ENCODE measurements at places on chromosomes 2 and 18.

- peak; percentile 81 for DNase-seq
Measured at GRCh38 chr2:120669121-120669952, 66.3 kb upstream of the GLI2 start.

- no peak for DNase-seq
Measured at GRCh38 chr2:16123856-16124780, 183.8 kb downstream of the MYCN start.

GRCh38 chr2:181231886-181232621 is 225.1 kb upstream of the ITGA4 start:
- DNase-seq: no peak

GRCh38 chr2:118865106-118865505 is 17.7 kb upstream of the EN1 start:
- DNase-seq: peak; percentile 17

DNA sequence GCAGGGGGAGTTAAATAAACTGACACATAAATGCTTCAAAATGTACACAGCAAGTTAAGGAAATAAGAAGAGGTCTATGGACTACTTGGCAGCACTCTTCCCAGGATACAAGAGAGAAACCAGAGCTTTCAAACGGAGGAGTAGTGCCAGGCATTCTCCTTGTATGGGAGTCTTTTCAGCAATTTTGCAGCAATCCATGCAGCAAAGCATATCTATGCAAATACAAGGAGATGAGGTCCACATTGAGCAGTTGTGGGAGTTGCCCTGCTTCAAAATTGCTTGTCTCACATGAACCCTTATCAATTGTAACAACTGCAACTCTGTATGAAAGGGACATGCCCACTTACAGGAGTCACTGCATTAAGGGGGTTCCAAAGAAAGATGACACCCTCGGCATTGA is 37.8 kb downstream of the SCN9A start:
- DNase-seq: no peak

DNA sequence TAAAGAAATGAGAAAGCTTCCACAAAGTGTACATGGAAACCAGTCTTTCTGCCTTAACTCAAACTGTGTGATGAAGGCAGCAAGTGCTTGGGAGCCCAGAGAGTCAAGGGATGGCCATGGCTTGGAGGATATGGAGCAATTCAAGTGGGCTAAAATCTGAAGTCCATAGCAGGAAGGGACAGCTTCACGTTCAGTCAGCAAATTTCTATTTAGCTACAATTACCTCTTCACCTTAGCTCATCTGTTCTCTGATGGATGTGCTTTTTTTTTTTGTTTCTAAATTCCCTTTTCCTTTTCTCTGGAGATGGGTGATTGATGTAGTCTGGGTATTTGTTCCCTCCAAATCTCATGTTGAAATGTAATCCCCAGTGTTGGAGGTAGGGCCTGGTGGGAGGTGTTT is 4.9 kb upstream of the IL1A start:
- no peak for DNase-seq

- peak; percentile 73 for DNase-seq
Measured at GRCh38 chr18:48864876-48865275, 85.9 kb downstream of the SMAD7 start.

- DNase-seq: no peak
Measured at GRCh38 chr2:215136669-215137328, 1.6 kb downstream of the ABCA12 start.

DNA sequence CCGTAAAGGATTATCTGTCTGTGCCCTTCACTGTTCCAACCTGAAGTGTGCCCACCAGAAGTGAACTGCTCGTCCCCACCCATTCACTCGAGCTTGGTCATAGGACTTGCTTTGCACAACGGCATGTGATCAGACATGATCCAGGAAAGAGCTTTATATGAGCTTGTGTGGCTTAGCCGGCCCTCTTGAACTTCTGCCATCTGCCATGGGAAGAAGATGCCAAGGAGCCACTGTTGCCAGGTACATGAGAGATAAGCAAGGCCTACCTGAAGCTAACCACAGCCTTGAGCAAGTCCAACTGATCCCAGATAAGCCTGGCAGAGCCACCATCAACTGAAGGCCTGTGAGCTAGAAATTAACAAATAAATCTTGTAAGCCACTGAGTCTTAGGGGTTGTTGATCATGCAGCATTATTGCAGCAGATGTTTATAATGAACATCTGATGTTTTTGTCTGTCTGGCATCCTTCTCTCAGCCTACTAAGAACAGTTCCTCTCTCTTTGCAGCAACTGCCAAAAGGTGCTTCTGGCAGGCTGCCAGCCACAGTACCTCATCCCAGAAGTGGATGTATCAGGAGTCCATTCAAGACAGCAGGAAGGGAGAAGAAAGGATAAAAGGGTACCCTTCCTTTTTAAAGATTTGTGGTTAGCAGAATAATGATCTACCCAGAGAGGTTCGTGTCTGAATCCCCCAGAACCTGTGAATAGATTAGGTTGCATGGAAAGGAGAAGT is 16.8 kb downstream of the DBI start:
- DNase-seq: peak; percentile 58

DNA sequence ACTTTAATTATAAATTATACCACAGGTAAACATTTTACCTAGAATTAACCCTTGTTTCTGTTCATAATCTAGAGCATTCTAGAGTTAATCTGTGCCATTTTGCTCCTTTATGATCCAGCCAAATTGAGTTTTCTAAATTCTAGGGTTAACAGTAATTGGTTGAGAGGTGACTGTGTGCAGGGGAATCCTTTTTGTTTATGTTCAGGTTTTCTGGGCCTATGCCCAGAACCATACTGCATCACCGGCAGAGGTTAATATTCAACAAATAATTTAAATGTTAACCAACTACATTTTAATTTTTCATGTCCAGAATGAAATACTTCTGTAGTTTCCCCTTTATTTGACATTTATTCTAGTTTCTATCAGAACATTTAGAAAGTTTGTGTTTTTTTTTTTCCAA is 32.3 kb downstream of the CARF start:
- no peak for DNase-seq

DNA sequence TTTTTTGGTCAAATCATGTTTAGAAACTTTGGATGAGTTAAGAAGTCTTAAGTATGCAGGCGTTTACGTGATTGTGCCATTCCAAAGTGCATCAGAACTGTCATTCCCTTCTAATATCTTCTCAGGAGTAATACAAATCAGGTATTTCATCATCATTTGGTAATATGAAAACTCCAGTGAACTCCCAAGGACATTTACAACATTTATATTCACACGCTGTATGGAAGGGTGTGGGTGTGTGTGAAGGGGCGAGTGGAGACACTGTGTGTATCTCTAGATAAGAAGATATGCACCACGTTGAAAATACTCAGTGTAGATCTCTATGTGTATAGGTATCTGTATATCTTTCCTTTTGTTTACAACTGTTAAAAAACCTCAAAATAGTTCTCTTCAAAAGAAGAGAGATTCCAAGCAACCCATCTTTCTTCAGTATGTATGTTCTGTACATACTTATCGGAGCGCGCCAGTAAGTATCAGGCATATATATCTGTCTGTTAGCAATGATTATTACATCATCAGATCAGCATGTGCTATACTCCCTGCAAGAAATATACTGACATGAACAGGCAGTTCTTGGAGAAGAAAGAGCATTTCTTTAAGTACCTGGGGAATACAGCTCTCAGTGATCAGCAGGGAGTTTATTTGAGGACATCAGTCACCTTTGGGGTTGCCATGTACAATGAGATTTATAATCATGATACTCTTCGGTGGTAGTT is 29.3 kb downstream of the COX7A2L start:
- no peak for DNase-seq

DNA sequence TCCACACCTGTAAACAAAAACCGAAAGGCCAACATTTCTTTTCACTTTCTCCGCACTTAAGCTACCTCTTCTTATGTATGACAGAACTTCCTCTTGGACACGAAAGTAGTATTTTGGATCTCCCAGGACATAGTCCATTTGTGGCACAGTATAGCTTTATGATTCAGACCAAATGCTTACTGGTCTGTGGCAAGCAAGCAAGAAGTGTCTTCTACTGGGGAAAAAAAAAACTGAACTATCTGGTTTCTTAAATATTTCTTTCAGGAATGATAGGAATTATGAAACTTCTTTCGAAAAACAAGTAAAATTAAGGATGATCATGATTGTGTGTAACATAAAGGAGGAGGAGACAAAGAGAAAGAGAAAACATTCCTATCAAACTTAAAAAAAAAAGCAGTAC is 33.6 kb downstream of the SRBD1 start:
- DNase-seq: no peak

- DNase-seq: no peak
Measured at GRCh38 chr2:12498704-12499103, 218.0 kb upstream of the TRIB2 start.

GRCh38 chr2:120654381-120655134 is 81.1 kb upstream of the GLI2 start:
- no peak for DNase-seq

- DNase-seq: no peak
Measured at GRCh38 chr18:55416791-55417190, 171.2 kb downstream of the TCF4 start.

GRCh38 chr2:164655750-164656149 is 34.5 kb upstream of the GRB14 start:
- no peak for DNase-seq

DNA sequence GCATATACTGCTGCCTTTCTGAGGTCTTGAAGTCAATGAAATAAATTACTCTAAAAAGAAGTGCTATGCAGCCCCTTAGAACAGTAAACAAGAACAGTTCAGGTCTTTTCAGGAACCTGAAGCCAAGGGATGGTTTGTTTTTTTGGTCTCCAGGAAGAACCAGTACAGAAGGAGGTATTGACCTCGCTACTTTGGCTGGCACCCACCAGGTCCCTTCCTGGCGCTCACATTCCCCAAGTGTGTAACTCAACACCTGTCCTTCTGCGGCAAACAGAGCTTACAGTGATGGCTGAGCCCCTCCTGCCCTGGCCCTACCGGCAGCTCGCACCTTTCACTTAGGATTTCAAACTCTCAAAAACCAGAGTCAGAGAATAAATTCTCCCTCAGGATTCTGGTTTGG is 51.9 kb downstream of the SETBP1 start:
- DNase-seq: no peak

DNA sequence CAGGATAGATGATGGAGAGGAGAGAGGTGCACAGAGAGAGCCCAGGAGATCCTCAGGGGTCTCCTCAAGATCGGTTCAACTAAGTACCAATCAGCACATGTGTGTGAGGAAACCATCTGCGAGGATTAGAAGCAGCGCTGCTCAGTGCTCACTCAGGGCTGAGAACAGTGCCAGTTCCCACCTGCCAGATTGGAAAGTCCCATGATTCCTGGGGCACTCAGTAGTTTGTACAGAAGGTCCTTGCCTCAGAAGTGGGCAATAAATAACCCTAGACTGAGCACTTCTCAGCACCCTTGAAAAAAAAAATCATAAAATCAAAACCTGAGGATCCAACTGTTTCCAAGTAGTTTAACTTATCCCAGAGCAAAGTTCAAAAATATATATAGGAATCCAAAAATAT is 53.8 kb downstream of the SEMA4F start:
- DNase-seq: no peak

DNA sequence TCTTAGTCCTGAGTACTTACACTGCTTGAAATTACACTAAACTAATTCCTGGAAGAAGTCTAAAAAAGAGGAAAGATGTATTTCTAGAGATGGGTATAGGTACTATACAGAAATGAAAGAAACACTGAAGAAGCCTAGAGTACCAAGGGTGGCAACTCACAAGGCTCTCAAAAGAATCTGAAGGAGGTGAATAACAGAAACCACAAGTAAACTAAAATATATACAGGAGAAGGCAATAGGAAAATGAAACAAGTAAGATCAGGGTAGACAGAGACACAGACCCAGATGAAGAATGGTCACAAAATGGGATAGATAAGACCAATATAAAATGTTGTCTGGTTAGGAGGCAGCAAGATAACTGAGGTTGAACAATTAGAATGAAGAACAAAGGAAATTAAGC is 59.9 kb downstream of the USP37 start:
- no peak for DNase-seq

DNA sequence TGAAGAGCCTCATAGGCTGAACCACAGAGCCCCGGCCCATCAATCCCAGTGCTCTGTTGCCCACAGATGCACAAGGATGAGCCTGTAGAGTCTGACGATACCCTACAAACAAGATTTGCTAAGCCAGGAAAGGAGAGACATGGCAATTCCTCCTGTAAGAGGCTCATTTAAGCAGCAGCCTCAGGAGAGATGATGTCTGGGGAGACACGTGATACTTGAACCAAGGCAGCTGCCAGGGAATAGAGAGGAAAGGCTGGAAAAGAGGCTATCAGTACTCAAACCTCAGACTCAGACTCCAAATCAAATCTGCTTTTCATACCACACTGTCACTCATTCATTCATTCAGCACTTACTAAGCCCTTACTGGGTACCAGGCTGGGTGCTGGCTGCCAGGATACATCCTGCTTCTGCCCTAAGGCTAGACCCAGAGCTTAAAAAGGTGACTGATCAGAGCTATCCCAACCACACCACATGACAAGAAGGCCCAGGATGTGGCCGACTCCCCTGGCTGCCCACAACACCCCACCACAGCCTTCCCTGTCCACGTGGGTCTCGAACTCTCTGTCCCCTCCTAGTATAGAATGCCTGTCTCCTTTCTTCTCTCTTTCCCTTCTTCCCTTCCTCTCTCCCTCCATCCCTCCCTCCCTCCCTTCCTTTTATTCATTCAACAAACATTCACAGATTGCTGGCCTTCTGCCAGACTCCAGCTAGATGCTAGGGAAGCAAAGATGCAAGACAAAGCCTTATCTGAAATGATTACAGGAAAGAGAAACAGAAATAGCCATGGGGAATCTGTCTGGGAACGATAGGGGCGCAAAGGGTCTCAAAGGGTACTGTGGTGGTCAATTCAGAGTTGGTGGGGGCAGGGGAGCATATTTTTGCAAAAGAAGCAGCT is 23.4 kb upstream of the KCNK3 start:
- DNase-seq: peak; percentile 24

DNA sequence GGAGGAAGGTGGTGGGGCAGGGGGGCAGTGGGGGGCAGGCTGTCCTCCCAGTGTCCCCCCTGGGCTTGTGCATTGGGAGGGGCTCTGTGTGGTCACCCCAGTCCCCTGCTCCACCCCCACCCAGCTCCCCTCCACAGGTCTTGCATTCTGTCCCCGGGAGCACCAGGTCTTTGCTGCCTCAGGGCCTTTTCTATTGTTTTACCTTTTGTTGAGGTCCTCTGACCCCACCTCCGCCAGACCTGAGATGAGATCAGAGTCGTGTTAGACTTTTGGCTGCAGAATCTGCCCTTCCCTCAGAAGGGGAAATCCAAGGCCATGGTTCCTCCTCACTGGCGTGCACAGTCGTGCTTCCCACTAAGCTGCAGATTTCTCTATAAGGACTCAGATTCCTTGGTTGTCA is 20.8 kb downstream of the ATG4B start:
- DNase-seq: no peak

- DNase-seq: no peak
Measured at GRCh38 chr2:132391378-132391777, 25.2 kb upstream of the GPR39 start.

- no peak for DNase-seq
Measured at GRCh38 chr2:21392649-21393048, 268.9 kb downstream of the TDRD15 start.

DNA sequence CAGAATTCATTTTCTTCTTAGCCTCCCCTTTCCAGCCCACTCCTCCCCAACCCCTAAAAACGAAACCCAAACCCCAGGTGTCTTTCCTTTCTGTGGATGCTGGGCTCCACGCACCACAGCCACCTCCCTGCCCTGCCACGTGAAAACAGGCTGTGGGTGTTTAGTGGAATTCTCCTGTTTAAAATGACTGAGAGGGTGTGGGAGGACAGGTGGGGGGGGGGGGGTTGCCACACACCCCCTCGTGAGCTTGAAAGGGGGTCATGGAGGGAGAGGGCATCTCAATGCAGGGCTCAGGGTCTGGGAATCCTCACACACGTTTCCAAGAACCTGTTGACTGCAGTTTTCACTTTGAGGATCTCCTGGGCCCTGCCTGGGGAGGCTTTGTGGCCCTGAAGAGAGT is 110.3 kb downstream of the FAM210A start:
- DNase-seq: no peak
